Activated T-helper 1 cell treated with anti-CD3 and anti-CD28 coated beads, Interleukin-12 subunit alpha, Interleukin-12 subunit beta, Interleukin-2, Interleukin-4 antibody, amounts not matched to agents 30 ng/mL and 10 ng/mL and 1 ng/mL, durations not matched to agents 14 hours and 24 hours and 36 hours (primary cell): ENCODE measurements at places on chromosomes 5 and 9. TPM values are rescaled to one million over a fixed set of nuclear protein-coding genes. Genes with fewer than 3 reads are reported as not detected.

Gene TRUB2
- 41.8 and 44.0 TPM in 2 replicates for total RNA-seq

Gene COX7C
- total RNA-seq = 436 and 471 TPM in 2 replicates

DNA sequence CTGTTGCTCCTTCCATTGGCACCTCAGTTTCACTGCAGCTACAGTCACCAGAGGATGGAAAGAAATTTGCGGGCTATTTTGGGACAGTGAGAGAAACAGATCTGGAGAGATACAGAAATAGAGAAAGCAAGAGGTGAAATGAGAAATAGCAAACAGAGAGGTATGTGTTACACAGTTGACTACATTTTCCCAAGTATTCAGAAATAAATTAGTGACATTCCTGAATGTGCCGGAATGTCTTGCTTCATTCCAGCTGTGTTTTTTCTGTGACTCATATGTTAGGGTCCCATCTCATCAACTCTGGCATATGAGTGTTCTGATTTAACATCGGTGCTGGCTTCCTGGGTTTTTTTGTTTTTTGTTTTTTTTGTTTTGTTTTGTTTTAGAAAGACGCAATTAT is 63.8 kb upstream of the ZNF462 start:
- no peaks in the 10 kb centered on the region for H3K36me3 ChIP-seq
- no peak overlapping the region for H3K4me3 ChIP-seq
- H3K4me1 ChIP-seq = no peaks in the 10 kb centered on the region
- no peaks in the 10 kb centered on the region for H3K27me3 ChIP-seq
- no peak for DNase-seq

DNA sequence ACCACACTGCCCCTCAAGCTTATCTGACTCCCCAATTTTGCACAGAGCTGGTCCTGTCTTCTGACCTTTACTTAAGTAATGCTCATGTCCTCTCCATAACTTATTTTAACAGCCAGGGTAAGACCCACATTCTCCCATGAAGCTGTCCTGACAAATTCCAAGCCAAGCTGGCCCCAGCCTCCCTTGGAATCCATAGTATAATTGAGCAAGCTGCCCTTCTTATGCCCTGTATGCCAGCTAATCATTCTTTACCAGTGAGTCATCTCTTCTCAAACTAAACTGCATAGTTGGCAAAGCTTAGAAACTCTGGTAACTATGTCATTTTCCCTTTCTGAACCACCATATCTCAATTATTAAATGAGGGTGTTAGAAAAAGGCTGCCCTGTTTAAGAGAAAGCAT is 92.4 kb downstream of the NFIB start:
- H3K4me1 ChIP-seq = no peaks in the 10 kb centered on the region
- H3K27me3 ChIP-seq = no peaks in the 10 kb centered on the region
- H3K4me3 ChIP-seq = no peak overlapping the region
- H3K36me3 ChIP-seq = no peaks in the 10 kb centered on the region
- DNase-seq = no peak

- H3K4me3 ChIP-seq = no peak overlapping the region
- peaks cover 11% of the 10 kb centered on the region for H3K4me1 ChIP-seq
- no peaks in the 10 kb centered on the region for H3K27me3 ChIP-seq
- H3K36me3 ChIP-seq = peaks cover 6% of the 10 kb centered on the region
Measured at GRCh38 chr9:14671377-14671776, 21.9 kb downstream of the ZDHHC21 start.
